Activated CD8-positive, alpha-beta T cell treated with anti-CD3 and anti-CD28 coated beads for 36 hours (primary cell): ENCODE measurements at places on chromosomes 4 and X. TPM values are rescaled to one million over a fixed set of nuclear protein-coding genes. Genes with fewer than 3 reads are reported as not detected.

The XAGE1A gene
- not detected for total RNA-seq

DNA sequence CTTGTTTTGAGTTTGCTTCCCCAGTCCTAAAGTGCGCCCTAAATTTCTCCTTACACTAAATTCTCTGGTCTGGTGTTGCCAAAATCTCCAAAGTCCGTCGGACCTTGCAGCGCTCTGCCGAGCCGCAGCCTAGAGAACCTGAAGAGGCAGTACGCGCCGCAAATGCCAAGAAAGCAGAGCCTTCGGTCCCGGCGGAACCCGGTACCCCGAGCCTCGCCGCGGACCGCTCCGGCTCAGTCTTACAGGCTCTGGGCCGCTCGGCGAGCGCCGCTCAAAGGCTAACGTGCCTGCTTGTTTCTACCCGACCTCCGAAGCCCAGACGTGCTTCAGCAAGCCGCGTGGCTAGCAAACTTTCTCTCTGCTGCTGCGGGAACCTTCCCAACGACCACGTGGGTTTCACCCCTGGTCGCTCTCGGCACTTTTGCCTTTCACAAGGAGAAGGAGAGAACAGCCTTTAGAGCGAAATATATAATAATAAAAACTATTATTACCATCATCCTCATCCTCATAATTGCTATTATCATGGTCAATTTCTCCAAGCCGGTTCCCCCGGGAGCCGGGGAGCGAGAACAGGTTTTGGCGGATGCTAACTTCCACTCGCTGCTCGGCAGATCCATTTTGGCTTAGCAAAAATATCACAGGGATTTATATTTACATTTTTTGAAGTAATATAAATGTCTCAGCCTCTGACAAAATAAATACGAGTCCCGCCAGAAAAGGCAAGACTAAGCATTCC is 2.2 kb upstream of the HTR2C start:
- H3K4me1 ChIP-seq = no peaks in the 10 kb centered on the region
- peaks cover 26% of the 10 kb centered on the region for H3K27me3 ChIP-seq
- no peak overlapping the region for H3K4me3 ChIP-seq
- DNase-seq = no peak
- no peak overlapping the region for H3K27ac ChIP-seq

DNA sequence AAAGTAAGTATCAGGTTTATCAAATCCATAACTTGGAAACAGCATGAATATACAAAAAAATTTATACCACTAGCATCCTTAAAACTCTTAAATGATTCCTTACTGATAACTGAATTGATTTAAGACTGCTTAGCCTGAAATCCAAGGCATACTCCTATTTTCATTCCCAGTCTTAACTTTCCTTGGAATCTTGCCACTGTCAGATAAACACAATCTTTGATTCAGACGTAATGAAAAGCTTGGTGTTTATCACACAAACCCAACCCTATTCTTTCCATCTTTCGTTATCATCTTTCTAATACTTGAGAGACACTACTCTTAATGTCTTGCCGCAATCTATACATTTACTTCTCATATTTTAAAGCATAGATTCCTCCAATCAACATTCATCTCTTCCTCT is 19.1 kb downstream of the C4orf17 start:
- H3K4me3 ChIP-seq = no peak overlapping the region
- no peak overlapping the region for H3K27ac ChIP-seq
- DNase-seq = no peak
- H3K4me1 ChIP-seq = no peaks in the 10 kb centered on the region

DNA sequence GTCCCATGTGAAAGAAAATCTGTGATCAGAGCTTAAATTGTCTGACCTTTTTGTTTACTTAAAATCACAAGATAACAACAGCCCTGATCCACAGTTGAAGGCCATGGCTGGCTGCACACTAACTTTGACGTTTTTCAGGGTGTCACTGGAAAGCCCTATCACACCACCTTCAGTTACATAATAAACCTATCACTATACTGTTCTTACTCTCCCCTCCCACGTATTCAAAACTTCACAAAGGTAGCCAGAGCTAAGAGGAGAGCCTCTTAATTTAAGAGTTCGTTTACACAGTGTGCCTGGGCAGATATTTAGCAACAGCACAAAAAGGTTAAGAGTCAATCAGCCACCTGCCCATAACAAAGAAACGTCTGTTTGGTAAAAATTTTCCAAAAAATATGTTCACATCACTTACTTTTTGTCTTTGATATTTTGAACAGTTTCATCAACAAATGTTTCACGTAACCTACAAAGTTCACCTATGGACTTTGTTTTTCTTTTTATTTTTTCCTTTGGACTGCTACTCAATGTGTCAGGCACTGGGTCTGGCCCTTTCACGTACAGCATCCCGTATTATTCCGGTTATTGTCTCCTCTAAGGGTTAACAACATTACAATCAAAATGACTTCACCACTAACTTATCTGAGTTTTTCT is 25.0 kb downstream of the RFC1 start:
- H3K27ac ChIP-seq = peak overlapping the region; percentile 34
- H3K36me3 ChIP-seq = peaks cover 46% of the 10 kb centered on the region
- H3K27me3 ChIP-seq = no peaks in the 10 kb centered on the region
- DNase-seq = no peak
- peaks cover 50% of the 10 kb centered on the region for H3K4me1 ChIP-seq

DNA sequence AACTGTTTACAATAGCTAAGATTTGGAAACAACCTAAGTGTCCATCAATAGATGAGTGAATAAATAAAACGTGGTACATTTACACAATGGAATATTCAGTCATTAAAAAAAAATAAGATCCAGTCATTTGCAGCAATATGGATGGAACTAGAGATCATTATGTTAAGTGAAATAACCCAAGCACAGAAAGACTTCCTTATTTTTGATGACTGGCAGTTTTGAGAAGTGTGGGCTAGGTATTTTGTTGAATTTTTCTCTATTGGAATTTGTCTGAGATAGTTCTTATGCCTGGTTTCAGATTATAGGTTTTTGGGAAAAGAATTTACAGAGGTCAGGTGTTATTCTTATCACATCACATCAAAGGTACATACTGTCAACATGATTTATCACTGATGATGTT is 293.8 kb upstream of the ARSJ start:
- no peaks in the 10 kb centered on the region for H3K4me1 ChIP-seq
- no peaks in the 10 kb centered on the region for H3K36me3 ChIP-seq
- H3K27ac ChIP-seq = no peak overlapping the region
- no peak overlapping the region for H3K4me3 ChIP-seq

DNA sequence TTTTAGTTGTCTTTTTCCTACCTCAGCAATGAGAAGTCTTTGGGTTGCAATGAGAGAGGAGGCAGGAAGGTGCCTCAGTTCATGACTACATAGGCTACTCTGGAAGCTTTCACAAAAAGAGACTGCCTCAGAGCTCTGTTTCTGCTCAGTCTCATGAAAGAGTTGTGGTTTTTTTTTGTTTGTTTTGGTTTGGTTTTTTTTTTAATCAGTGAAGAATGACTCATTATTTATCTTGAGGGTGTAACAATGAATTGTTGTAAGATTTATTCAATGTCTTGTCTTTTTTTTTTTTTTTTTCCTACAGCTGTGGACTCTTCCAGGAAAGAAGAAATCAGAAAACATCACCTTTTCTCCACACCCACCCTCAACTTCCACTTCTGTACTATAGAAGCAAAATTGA is 67.5 kb upstream of the CXCL13 start:
- peaks cover 9% of the 10 kb centered on the region for H3K4me1 ChIP-seq
- no peaks in the 10 kb centered on the region for H3K36me3 ChIP-seq
- no peak overlapping the region for H3K4me3 ChIP-seq
- peak; percentile 7 for DNase-seq

The SPACA5B gene
- total RNA-seq = not detected

The DCAF4L1 gene
- 0.31 TPM for total RNA-seq

- H3K36me3 ChIP-seq = no peaks in the 10 kb centered on the region
- no peaks in the 10 kb centered on the region for H3K27me3 ChIP-seq
- H3K4me1 ChIP-seq = no peaks in the 10 kb centered on the region
- no peak overlapping the region for H3K27ac ChIP-seq
- no peak overlapping the region for H3K4me3 ChIP-seq
- DNase-seq = no peak
Measured at GRCh38 chr4:88779431-88779830, 81.8 kb upstream of the NAP1L5 start.

The SMIM31 gene
- not detected for total RNA-seq

The ASMT gene
- total RNA-seq = 0.41 TPM

DNA sequence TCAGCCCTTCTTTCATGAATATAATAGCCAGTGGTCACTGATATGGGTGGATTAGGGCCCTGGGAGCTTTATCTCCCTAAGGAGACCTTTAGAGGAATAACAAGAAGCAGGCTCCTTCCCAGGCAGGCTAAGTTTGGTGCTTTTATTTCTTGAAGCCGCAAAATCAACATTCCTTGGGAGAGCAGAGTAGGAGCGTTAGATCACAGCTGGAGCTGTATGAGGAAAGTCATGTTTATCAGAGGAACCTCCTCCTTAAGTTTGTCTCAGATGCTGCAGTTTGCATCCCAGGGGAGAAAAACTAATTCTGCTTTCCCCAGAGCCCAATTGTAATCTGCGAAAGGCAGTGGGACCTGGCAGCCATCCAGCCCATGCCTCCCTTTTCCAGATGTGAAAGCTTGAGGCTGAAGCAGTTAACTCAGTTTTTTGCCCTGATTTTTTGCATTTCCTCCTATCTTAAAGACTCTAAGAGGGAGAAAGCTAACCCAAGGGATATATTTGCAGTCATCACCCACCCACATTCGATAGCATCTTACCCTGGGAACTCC is 186.0 kb upstream of the FRMPD4 start:
- no peak overlapping the region for H3K27ac ChIP-seq
- H3K36me3 ChIP-seq = no peaks in the 10 kb centered on the region
- H3K4me3 ChIP-seq = no peak overlapping the region
- DNase-seq = no peak
- H3K27me3 ChIP-seq = peaks cover 1% of the 10 kb centered on the region
- no peaks in the 10 kb centered on the region for H3K4me1 ChIP-seq

DNA sequence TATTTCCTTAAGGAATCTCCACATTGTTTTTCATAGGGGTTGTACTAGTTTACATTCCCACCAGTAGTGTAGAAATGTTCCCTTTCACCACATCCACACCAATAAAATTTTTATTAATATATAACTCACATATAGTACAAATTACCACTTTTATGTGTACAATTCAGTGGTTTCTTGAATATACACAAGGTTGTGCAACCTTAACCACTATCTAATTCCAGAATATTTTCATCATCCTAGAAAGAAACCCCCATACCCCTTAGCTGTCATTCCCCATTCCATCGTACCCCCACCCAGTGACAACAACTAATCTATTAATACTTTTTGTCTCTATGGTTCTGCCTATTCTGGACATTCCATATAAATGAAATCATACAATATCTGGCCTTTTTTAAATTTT is 108.3 kb upstream of the USP9X start:
- no peak overlapping the region for H3K27ac ChIP-seq
- no peak overlapping the region for H3K4me3 ChIP-seq
- H3K27me3 ChIP-seq = no peaks in the 10 kb centered on the region
- no peaks in the 10 kb centered on the region for H3K36me3 ChIP-seq
- H3K4me1 ChIP-seq = peaks cover 6% of the 10 kb centered on the region

GRCh38 chr4:186475202-186475601 is 80.2 kb downstream of the MTNR1A start:
- no peaks in the 10 kb centered on the region for H3K36me3 ChIP-seq
- no peaks in the 10 kb centered on the region for H3K4me1 ChIP-seq
- no peak overlapping the region for H3K27ac ChIP-seq
- H3K27me3 ChIP-seq = no peaks in the 10 kb centered on the region
- H3K4me3 ChIP-seq = no peak overlapping the region
- no peak for DNase-seq
